ENCODE measurements at places on chromosomes 5 and 9.

GRCh38 chr9:5459289-5459829 lies 9.0 kb downstream of the CD274 start:
- no peak for DNase-seq

- DNase-seq, result peak; percentile 91
Observed at GRCh38 chr5:72451741-72452505, 55.3 kb downstream of the ZNF366 start.

GRCh38 chr5:143742951-143743350 lies 69.0 kb upstream of the HMHB1 start:
- DNase-seq, result no peak

DNA sequence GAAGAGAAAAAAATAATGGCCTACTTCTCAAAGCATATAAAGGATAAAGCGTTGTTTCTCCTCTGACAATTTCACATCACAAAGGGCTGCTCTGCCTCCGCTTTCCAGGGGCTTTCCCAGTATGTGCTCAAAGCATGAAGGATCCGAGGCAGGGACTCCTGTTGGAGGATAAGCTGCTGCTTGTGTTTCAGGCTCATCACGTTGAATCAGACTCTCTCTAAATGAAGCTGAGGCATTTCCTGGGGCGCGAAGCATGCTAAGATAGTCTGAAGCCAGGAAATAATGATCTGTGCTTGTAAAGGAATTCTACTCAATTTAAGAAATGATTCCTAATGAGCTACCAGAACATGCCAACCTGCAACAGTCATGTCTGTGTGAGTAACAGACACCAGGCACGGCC lies 97.5 kb downstream of the MARCHF11 start:
- no peak for DNase-seq

- no peak for DNase-seq
Observed at GRCh38 chr5:107455111-107455544, 215.6 kb downstream of the EFNA5 start.

- DNase-seq, result no peak
Observed at GRCh38 chr9:136539427-136540421, 6.1 kb downstream of the NOTCH1 start.

DNA sequence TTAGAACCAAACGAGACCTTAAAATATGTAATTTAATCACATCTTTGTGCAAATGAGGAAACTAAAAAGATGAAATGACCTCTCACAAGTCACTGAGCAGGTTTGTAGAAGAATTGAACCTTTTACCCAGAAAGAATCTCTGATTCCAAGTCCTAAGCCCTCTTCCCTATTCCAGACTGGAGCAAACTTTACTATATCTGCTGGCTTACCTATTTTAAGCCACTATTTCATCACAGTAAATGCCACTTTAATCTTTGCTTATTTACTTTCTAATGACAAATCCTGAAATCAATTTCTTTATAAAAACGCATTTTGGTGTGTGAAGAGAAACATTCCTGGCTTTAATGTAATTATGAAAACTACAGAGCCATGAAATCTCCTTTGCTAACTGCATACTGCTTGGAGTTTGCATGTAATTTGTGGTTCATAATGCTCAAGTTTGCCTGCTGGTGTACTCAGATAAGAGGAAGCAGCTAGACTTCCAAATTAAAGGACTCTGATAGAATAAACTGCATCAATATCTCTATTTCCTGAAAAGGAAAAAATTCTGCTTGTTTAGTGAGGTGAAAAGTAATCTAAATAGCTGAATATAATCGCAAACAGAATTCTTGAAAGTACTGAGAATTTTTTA lies 121.2 kb downstream of the RAB3C start:
- DNase-seq, result no peak

- DNase-seq, result no peak
Observed at GRCh38 chr5:44875661-44876605, 67.2 kb downstream of the MRPS30 start.

DNA sequence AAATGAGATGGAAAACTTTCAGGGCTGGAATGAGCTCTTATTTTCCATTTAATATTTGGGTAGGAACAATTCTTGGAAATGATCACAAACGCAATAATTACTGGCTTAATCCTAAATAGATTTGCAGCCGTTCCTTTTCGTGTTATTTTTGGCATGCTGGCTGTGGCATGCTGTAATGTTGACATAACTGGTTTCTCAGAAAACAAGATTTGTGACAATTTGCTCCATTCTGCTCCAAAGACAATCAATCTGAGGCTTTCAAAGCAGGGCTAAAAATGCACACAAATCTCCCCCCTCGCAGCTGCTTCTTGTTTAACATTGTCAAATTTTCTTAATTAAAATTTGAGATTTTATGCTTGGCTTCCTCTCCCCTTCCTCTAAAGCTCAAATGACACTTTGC lies 151.2 kb downstream of the TTC39B start:
- peak; percentile 58 for DNase-seq

DNA sequence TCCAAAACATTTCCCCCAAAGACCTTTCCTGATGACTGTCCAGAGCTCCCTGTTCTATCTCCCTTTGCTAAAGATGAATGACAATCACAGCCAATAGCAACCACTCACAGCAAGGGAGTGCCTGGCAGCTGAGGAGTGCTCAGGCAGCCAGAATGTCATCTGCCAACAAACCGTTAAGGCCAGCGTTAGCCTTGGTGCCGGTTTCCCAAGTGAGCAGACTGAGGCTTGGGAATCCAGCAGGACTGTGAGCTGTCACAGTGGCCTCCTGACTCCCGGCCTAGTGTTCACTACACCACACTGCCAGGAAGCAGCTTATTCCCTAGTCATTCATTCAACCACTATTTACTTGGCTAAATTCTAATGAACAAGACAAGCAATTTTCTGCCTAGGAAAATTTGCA lies 24.7 kb downstream of the STK10 start:
- DNase-seq, result no peak

GRCh38 chr5:72611118-72611730 lies 104.0 kb upstream of the ZNF366 start:
- peak; percentile 88 for DNase-seq

GRCh38 chr9:130532426-130533080 lies 46.8 kb upstream of the FUBP3 start:
- DNase-seq, result no peak

- DNase-seq, result peak; percentile 8
Observed at GRCh38 chr5:140868721-140869554, at the start of gene PCDHA11. Gene PCDHA11 (plus strand): TSS chr5:140868957. CDS start chr5:140869104, 147 bp downstream.

DNA sequence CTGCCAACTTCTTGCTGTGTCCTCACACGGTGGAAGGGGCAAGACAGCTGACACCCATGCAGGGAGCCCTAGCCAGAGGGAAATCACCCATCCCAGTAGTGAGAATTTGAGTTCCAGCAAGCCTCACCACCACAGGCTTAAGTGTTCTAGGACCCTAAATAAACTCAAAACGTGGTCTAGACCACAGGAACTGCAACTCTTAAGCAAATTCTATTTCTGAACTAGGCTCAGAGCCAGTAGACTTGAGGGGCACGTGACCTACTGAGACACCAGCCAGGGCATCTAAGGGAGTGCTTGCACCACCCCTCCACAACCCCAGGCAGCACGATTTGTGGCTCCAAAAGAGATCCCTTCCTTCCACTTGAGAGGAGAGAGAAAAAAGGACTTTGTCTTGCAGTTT lies 96.0 kb upstream of the PHF24 start:
- no peak for DNase-seq

DNA sequence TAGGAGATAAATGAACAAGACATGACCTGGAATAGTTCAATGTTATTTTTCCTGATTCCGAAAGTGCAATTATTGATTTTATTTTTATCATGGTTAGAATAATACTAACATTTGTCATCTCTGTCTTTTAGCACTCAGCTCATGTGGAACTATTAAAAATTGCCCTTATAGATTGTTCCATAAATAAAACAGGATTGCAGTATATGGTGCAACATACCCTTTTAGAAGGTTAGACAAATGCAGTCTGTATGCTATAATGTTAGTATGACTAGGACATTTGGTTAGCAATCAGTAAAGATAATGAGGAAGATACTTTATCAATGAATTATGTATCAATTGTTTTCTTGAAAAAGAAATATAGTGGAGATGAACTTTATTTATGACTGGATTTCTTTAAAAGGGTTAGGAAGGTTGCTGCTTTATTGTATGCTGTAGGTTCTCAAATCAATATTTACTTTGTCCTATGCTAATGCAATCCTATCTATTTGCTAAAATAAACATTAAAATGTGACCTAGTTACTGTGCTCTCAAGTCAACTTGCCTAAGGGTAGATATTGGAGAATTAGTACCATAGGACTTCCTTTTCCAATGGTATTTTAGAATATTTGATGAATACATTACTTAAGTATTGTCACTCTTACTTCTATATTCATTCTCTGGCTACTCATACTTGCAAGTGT lies 348.9 kb upstream of the ISL1 start:
- DNase-seq, result no peak

- DNase-seq, result no peak
Observed at GRCh38 chr5:158744226-158744625, 355.5 kb downstream of the EBF1 start.

DNA sequence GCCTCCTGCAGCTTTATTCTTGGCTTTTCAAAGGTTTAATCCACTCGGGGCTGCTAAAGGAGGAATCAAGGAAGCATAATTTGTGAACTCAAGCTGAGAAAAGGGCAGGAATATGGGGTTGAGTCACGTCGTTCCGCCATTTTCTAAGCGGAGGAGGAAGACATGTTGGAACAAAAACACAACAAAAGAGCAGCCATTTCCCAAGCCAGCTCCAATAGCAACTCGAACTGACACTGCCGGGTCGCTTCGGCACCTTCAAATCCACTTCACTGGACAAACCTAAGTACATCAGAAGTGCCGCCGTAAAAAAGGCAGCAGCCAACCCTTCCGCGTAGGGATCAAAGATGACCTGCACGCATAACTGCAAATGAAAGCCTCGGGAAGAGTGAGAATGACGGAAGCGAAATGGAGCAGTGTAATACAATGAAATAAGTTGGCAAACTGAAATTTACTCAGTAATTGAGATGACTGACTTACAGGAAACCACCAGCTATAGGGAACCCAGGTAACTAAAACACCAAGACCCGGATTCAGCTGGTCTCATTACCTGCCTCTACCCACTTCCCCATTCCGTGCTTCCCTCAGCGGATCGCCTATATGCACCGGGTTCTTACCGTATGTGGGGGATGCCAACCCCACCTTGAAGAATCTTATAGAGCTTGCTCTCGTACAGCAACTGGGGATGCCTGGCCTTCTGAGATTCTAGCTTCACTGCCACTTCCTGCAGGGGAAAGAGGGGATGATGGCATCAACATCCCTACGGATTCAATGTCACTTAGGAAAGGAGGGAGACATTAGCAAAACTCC lies 1.6 kb downstream of the CSNK1A1 start:
- DNase-seq, result peak; percentile 62

DNA sequence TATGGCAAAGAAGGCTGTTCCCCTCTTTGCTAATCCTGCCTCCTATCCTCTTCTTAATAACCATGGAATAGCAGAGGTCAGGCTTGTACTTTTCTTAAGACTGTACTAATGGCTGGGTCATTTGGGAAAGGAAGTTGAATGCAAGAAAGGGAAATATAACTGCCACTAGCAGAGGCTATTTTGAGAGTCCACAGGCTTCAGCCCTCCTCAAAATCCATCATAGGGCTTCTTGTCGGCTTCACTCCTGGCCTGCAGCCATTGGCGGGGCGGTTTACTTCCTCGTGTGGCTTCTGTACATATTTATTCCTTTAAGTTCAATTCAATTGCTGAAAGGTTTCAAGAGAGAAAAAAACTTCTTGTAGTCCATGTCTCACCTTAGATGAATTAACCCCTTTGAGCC lies 2.8 kb upstream of the PARP8 start:
- DNase-seq, result no peak

DNA sequence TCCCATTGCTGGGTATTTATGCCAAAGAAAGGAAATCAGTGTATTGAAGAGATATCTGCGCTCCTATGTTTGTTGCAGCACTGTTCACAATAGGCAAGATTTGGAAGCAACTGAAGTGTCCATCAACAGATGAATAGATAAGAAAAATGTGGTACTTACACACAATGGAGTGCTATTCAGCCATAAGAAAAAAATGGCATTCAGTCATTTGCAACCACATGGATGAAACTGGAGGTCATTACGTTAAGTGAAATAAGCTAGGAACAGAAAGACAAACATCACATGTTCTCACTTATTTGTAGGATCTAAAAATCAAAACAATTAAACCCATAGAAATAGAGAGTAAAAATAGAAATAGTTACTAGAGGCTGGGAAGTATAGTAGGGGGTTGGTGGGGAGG lies 1133.1 kb upstream of the ACO1 start:
- DNase-seq, result no peak

- no peak for DNase-seq
Observed at GRCh38 chr5:155127552-155127951, 114.0 kb downstream of the KIF4B start.

- no peak for DNase-seq
Observed at GRCh38 chr5:172591636-172592035, 49.4 kb upstream of the NEURL1B start.

DNA sequence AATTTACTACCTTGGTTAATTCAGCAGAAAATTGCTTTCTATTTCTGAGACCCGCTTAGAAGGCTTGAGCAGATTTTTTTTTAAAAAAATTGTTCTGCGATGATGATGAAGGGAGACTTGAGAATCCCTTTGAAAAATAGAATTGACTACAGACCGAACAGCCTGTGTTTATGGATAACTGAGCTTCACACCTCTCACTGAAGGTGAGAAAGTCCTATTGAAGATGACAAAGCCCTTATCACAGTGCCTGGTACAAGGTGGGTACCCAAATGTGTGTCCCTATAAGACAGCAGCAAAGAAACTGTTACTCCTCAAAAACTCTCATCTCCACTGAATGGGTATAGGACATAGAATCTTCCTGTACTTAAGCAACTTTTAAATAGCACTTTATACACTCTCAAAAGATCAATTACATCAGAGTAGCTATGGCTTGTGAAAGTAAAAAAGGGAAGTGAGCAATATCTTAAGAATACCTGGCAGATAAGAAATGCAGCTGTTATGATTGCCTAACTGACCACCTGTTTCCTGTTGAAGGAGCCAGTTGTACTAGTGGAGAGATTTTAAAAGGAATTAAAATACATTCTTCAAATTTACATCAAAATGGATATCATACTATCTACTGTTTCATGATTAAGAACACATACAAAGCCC lies 419.7 kb downstream of the CHSY3 start:
- no peak for DNase-seq

- no peak for DNase-seq
Observed at GRCh38 chr5:17477043-17477442, 21.0 kb upstream of the TAF11L2 start.

DNA sequence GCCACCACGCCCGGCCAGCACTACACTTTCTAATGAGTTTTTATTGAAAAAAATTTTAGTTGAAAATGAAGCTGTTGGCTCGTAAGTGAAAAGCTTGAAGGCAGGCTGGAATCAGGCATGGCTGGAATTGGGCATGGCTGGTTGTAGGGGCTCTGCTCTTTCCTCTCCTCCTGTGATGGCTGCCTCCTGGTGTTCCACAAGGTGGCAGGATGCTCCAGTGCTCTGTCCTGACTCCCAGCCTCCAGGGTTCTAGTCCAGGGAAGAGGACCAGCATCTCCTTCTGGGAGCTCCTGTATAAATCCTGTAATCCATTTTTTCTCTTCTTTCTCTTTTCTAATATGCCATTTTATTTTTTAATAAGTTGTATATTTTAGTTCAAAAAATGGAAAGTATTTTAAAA lies 57.2 kb upstream of the DHFR start:
- no peak for DNase-seq

All from adipocyte (in vitro differentiated cells).